ENCODE measurements at places on chromosomes 2 and 18.

GRCh38 chr2:105858868-105859693, 114.4 kb downstream of the NCK2 start:
- DNase-seq = no peak

GRCh38 chr18:74791501-74792194, 194.0 kb downstream of the ZNF407 start:
- DNase-seq = no peak

DNA sequence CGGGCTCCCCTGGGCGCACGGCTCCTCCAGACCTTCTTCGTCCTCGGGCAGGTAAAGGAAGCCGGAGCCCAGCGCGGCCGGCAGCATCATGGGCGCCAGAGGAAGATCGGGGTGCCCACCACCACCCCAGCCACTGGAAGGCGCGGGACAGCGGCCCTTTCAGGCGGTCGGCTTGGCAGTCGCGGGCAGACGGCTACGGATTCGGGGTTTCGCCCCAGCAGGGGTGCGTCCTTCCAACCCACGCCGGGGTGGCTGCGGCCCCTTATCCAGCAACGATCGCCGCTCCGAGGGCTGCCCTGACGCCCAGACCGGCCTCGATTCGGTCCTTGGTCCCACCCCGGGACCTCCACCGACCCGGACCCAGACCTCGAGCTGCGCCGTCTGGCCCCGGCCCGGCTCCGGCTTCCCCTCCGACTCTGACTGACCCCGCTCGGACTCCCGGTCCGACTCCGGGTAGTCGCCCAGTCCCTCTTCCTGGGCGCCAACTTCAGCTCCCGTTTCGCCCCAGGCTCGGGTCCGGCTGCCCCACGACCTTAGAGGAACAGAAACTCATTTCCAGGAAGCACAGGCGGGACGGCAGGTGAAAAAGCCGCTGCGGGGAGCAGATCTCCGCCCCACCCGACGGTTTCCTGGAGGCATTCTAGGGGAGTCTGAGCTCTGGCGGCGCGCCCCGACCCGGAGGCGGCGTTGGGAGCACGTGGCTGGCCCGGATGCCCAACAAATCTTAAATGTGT, 30.2 kb upstream of the SSB start:
- peak; percentile 57 for DNase-seq

DNA sequence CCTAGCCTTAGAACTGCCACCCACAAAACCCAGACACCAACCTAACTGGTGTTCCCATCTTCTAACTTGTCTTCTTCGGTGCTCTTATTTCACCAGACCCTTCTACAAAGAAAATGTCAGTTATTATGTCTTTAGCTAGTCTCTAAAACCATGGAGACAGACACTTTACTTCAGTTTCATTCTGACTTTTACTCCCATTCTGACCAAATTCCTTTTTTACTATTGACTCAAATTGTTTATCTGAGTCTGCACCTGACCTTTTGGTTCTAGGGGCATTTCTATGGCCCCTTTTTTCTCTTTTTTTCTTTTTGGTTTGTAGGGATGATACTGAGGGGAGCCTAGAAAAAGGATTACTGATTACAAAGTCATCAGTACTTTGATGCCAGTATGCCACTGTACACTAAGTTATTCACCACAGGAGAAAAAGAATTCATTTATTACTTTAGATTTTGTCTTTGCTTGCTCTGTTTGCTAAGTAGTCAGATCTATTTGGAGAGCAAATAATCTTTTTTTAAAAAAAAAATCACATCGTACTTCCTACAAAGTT, 6.8 kb upstream of the SLC1A4 start:
- no peak for DNase-seq

GRCh38 chr2:98768384-98769113, 37.6 kb upstream of the MGAT4A start:
- no peak for DNase-seq

DNA sequence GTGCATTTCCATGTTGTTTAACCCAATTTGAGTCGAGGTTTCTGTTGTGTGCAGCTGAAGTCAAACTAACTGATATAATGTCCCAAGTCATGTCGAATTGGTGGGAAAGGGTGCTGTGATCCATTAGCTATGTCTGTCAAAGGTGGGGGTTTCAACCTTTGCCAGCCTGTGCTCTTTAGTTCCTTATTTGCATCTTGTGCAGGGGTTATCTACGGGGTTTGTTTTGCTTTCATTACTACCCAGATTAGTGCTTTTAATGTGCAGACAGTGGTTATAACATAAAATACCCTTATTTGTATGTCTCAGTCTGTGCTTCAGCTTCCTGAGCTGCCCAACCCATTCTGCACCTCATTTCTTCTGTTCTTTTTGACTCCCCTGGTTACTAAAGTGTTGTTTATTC, 271.9 kb upstream of the CXCR4 start:
- no peak for DNase-seq

DNA sequence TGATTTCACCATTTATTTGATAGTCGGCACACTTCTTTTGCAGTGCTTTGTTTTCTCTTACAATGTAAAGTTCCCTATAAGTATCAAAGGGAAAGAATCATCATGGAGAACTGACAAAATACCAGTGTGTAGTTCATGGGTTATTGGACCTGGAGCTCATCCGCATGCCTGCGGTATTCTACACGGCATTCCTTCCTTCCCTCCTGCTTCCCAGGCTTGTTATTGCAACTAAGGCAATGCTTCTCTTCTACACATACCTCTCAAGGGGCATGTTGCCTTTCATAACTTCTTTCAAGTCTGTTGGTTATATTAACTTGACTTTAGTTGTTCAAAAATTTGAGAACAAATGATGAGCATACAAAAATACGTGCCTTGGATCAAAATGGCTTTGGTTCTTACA, 24.3 kb upstream of the FAP start:
- no peak for DNase-seq

GRCh38 chr2:119315241-119315925, 51.3 kb downstream of the C2orf76 start:
- DNase-seq = no peak

DNA sequence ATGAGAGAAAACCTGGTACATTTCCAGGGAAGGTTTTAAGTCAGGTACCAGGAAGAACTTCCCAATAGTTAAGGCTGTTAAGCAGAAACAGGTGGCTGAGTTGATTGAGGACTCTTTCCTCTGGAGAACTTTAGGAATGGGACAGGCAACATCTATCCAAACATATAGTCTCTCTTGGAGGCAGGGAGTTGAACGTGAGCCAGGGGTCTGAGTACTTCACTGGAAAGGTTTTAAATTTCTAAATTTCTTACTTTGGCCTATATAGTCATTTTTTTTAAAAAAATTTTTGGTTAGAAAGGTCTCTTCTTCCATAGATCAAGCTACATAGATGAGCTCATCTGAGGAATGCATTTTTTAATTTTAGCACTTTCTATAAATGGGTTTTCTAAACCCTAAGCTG, 261.4 kb upstream of the TCF4 start:
- no peak for DNase-seq

DNA sequence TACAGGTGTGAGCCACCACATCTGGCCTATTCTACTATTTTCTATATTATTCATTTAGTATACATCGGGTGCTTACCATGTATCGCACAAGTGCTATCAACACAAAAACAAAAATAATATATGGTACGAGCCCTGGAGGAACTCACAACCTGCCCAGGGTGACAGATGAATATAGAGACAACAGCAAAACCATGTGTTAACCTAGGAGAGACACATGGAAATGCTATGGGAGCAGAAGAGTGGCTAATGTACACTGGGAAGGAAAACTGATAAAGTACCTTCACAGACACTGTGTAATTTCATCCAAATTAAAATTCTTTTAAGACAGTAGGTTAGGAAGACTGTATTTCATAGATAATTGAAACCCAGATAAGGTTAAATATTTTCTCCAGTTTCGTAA, 3.9 kb downstream of the SF3B6 start:
- DNase-seq = no peak

- no peak for DNase-seq
Observed at GRCh38 chr18:44871771-44872170, 191.1 kb downstream of the SETBP1 start.

GRCh38 chr2:235505181-235505741, 11.4 kb downstream of the AGAP1 start:
- no peak for DNase-seq

- no peak for DNase-seq
Observed at GRCh38 chr2:98382739-98383138, 36.5 kb downstream of the CNGA3 start.

- DNase-seq = no peak
Observed at GRCh38 chr2:53265544-53266299, 501.9 kb upstream of the CHAC2 start.

DNA sequence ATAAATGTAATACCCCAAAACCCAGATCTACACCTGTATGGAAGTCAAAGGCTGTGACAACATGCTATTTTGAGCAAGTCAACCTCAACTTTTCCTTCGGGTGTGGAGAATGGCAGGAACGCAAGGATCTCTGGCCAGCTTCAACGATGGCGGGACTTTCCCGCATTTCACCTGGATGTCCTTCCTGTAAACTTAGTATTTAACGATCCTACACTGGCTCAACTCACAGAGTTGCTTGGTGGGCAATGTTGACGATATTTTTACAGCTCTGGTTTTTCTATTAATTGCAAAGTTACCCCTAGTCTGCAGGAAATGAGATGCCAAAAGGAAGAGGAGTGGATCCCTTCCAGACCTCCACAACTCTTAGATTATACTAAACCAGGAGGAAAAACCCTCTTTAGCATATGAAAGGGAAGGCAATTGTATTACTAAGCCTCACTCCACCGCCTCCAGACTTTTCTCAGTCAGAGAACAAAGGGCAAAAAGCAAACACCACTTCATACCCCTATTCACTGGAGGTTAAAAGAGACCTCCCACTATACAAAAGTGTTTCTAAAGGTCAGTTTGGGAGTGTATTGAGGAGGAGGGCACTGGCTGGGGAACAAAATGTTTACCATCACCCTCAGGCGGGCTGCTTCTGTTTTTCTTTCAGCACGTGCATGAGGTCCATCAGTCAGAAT, 56.5 kb upstream of the ACVR1 start:
- no peak for DNase-seq

DNA sequence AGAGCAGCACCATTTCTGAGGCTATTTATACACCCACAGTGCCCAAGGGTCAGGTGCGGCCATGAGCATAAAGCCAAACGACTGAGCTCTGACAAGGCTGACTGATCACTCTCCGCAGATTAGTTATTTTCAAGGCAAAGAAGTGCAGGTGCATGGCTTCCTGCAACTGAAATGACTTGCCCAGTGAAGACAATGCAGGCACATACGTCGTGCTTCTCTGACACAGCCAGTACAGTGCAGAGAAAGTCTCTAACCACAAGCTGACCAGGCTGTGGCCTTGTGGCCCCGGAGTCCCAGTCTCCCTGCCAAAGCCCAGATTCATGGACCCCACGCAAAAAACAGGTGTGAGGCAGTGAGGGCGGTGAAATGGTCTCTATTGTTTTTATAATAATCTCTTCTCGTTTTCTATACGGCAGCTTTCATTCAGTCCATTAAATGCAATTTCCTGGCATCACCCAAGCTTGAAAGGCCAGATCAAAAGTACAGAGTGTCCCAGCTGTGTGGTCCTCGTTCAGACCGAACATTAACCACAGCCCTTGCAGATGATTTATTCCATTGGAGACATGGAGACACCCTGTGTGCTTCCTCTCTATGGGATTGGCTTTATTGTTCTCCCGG, 447.0 kb upstream of the ID2 start:
- no peak for DNase-seq

DNA sequence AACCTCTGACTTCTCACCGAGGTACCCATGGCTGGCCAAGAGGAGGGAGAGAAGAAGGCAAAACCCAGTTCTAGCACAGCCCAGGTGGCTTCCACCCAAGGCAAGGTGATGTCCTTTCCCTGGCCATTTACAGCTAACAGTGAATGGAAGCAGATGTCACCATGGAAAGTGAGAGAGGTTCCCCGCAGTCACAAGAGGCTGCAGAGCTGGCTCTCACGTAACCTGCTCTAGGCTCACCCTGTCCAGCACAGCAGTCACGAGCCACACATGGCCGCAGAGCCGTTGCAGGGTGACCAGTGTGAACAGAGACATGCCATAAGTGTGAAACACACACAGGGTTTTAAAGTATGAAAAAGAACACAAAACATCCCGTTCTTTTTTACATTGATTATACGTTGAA, 169.4 kb downstream of the TNS1 start:
- DNase-seq = no peak
